ENCODE measurements at places on chromosomes 2 and 18. TPM values are rescaled to one million over a fixed set of nuclear protein-coding genes. Genes with fewer than 3 reads are reported as not detected.

Gene IL1RN
- not detected for total RNA-seq

DNA sequence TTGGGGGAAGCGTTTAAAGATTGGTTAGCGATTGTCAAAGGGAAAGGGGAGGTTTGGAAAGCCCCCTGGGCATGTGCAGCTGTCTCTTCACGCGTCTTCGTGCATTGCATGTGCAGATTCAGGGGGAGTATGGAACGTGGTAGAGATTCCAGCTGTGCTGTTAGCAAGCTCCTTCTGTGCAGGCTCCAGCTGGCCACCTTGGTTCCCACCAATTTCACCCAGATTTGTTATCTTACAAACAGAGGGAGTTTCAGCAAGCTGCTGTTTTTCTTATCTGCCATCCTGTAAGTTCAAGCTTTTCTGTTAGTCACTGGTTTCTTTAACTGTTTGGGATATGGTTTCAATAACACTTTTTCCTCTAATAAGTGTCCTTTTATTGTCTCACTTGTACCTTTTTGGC is 30.4 kb downstream of the FARP2 start:
- peak overlapping the region; percentile 32 for H3K27ac ChIP-seq
- no peak overlapping the region for H3K4me3 ChIP-seq
- peaks cover 10% of the 10 kb centered on the region for H3K36me3 ChIP-seq
- H3K4me1 ChIP-seq, result 0 out of 2 replicates have a peak, but pooled peaks cover 6% of the 10 kb centered on the region
- no peak for DNase-seq

Gene CHRND
- total RNA-seq, result 0.07 TPM

DNA sequence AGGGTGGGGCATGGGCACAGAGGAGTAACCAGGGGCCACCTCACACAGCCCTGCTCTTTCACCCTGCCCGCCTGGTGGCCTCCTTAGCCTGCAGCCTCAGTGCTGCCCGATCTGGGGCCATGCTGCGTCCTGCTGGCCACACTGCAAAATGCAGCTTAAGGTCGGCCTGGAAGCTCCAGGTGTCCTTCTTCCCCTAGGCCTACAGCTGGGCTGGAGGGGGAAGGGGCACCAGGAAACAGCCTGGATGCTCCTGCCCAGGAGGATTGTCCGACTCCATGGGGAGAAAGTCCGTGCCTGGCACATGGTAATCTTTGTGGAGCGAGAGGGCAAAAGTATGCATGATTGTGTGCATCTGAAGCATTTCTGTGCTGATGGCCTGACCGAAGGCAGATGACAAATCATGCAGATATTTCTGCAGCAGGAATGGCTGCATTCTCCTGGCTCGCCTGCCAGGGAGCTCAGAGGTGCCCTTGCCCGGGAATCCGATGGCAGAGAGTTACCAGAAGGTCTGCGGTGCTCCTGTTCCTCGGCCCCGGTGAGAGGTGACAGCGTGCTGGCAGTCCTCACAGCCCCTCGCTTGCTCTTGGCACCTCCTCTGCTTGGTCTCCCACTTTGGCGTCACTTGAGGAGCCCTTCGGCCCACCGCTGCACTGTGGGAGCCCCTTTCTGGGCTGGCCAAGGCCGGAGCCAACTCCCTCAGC is 12.8 kb upstream of the ALPP start:
- H3K36me3 ChIP-seq, result no peaks in the 10 kb centered on the region
- peaks cover 16% of the 10 kb centered on the region for H3K4me1 ChIP-seq
- DNase-seq, result peak; percentile 71
- H3K27ac ChIP-seq, result no peak overlapping the region
- H3K4me3 ChIP-seq, result no peak overlapping the region

Gene PRKAG3
- total RNA-seq, result not detected

Gene C2orf80
- 0.39 TPM for total RNA-seq

Gene GALNT3
- 20.5 TPM for total RNA-seq

DNA sequence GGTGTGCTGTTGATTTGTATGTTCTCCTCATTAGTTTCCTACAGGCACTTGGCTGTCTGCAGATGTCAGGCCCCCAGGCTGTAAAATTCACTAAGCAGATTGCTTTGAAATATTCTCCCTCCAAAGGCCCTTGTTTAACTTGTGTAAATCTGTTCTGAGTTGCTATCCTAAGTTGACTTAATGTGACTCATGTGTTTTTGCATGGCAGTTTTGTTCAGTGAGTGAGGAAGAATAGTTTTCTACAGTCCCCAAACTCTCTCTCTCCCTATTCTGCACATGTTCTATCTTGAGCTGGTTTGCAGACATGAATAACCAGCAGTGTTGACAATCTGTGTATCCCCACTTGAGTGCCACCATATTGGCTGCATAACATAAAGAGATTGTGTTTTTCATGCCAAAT is 1005.4 kb upstream of the DDX18 start:
- peaks cover 17% of the 10 kb centered on the region for H3K36me3 ChIP-seq
- H3K27me3 ChIP-seq, result no peaks in the 10 kb centered on the region
- no peak overlapping the region for H3K27ac ChIP-seq
- no peak for DNase-seq
- no peaks in the 10 kb centered on the region for H3K4me1 ChIP-seq

DNA sequence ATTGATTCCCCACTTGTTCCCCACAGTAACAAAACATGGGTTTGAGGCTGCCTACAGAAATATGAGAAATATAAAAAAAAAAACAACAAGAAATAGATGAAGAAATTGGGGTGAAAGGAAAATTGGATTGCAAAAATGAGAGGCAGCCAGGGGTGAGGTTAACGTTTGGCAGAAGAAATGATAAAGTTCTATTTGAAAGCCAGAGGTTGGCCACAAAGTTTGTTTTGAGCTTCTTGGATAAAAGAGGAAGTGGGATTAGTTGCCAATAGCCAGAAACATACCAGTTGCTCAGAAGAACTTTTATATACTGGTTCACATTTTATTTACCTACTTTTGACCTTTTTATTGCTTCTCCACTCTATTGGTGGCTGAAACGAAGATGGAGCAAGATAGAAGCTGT is 67.5 kb downstream of the FASTKD2 start:
- no peak overlapping the region for H3K27ac ChIP-seq
- peaks cover 31% of the 10 kb centered on the region for H3K36me3 ChIP-seq
- peaks cover 10% of the 10 kb centered on the region for H3K4me1 ChIP-seq
- H3K27me3 ChIP-seq, result no peaks in the 10 kb centered on the region
- DNase-seq, result no peak
- H3K4me3 ChIP-seq, result no peak overlapping the region

DNA sequence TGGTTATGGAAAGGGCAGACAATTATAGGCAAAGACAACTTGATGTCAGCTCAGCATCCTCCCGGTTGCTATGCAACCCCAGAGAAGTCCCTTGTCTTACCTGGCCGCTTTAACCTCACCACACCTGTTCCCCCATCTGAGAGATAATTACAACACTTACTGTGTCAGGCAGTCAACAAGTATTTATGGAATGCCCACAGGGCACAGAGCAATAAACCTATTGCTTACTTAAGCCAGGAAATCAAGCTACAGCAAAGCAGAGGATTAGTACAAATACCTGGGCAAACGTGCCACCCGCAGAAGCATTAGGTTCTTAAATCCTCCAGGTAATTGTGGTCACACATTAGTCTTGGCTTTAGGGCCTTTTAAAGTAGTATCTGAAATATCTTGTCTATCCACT is 320.4 kb upstream of the REV1 start:
- no peak overlapping the region for H3K27ac ChIP-seq
- no peaks in the 10 kb centered on the region for H3K27me3 ChIP-seq
- peaks cover 9% of the 10 kb centered on the region for H3K4me1 ChIP-seq
- no peak overlapping the region for H3K4me3 ChIP-seq
- no peaks in the 10 kb centered on the region for H3K36me3 ChIP-seq

- H3K27ac ChIP-seq, result no peak overlapping the region
- no peak overlapping the region for H3K4me3 ChIP-seq
- H3K4me1 ChIP-seq, result peaks cover under 1% of the 10 kb centered on the region
- peaks cover 2% of the 10 kb centered on the region for H3K27me3 ChIP-seq
- no peaks in the 10 kb centered on the region for H3K36me3 ChIP-seq
These were observed 117.4 kb upstream of the NABP1 start for GRCh38 chr2:191560411-191560980.

- H3K4me3 ChIP-seq, result no peak overlapping the region
- peaks cover 6% of the 10 kb centered on the region for H3K27me3 ChIP-seq
- no peak for DNase-seq
- H3K36me3 ChIP-seq, result no peaks in the 10 kb centered on the region
These were observed 30.5 kb downstream of the GALNT14 start for GRCh38 chr2:31107591-31108300.

GRCh38 chr2:106798826-106799552 is 87.0 kb downstream of the ST6GAL2 start:
- H3K27me3 ChIP-seq, result peaks cover 5% of the 10 kb centered on the region
- no peak overlapping the region for H3K27ac ChIP-seq
- DNase-seq, result no peak

Gene KYNU
- total RNA-seq, result 0.18 TPM

- H3K27me3 ChIP-seq, result peaks cover 19% of the 10 kb centered on the region
- H3K27ac ChIP-seq, result peak overlapping the region; percentile 7
- H3K36me3 ChIP-seq, result no peaks in the 10 kb centered on the region
- DNase-seq, result no peak
- H3K4me3 ChIP-seq, result no peak overlapping the region
These were observed 5.3 kb downstream of the MFSD6 start for GRCh38 chr2:190413421-190413820.

DNA sequence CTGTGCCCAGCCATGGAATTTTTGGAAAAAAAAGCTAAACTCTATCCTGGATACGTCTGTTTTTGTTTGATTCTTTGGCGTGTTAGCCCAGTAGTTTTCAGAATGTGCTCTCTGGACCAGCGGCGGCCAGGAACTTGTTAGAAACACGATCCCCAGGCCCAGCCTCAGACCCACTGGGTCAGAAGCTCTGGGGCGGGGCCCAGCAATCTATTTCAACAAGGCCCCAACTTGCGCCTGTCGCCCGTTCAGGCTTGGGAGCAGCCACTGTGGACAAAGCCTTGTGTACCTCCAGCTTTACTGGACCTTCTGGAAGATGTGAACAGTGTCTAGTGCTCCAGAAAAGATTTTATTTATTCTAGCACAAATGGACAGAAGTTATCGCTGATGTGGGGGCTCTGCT is 14.3 kb downstream of the CABLES1 start:
- H3K4me1 ChIP-seq, result peaks cover 32% of the 10 kb centered on the region
- H3K27me3 ChIP-seq, result no peaks in the 10 kb centered on the region
- no peaks in the 10 kb centered on the region for H3K36me3 ChIP-seq
- DNase-seq, result no peak

- peaks cover 25% of the 10 kb centered on the region for H3K27me3 ChIP-seq
- H3K27ac ChIP-seq, result no peak overlapping the region
- no peak overlapping the region for H3K4me3 ChIP-seq
- DNase-seq, result no peak
- no peaks in the 10 kb centered on the region for H3K36me3 ChIP-seq
- H3K4me1 ChIP-seq, result no peaks in the 10 kb centered on the region
These were observed 14.5 kb upstream of the KIF1A start for GRCh38 chr2:240834377-240834975.

Gene NRP2
- total RNA-seq, result 19.9 TPM

Gene RFTN2
- 1.1 TPM for total RNA-seq

Gene PDK1
- total RNA-seq, result 31.6 TPM

Gene CD207
- total RNA-seq, result not detected

DNA sequence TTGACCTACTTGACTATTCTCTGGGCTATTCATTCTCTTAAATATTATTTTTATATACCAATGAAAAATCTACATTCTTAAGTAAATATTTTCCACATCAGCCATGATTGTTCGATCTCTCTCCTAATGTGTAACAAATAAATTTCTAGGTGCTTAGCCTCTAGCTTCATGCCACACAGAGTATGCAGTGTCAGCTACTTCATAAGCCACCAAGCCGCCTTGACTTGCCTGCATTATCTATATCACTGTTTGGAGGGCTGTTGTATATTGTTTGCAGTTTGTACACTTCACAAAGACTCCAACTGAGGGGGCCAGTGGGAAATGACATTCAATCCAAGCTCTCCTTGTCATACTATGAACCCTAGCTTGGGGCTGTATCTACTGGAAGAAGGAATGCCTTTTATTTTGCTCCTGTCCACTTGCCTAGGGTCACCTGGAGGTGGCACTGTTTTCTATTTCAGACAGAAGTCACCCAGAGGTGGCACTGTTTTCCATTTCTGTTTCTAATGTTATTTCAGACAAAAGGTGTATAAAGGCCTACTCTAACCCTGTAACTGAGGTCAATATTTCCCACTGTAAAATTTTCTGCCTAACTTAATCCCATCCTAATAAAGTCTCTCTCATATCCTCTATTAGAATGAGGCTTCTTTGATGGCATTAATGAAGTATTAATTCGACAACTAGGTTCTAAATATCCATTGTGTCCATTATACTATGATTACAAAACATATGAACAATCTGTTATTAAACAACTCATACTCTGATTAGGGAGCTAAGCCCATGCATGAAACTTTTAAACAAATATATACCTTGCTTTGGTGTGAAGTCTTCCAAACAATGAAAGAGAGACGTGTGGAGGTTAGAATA is 36.4 kb downstream of the COL5A2 start:
- peak; percentile 50 for DNase-seq
- H3K27ac ChIP-seq, result no peak overlapping the region
- H3K4me3 ChIP-seq, result no peak overlapping the region
- peaks cover 7% of the 10 kb centered on the region for H3K4me1 ChIP-seq

GRCh38 chr2:98541489-98541888 is 66.8 kb downstream of the COA5 start:
- H3K27ac ChIP-seq, result no peak overlapping the region
- no peaks in the 10 kb centered on the region for H3K27me3 ChIP-seq
- no peaks in the 10 kb centered on the region for H3K4me1 ChIP-seq
- peaks cover 56% of the 10 kb centered on the region for H3K36me3 ChIP-seq
- no peak for DNase-seq

Gene ANTXR1
- total RNA-seq, result 36.8 TPM

DNA sequence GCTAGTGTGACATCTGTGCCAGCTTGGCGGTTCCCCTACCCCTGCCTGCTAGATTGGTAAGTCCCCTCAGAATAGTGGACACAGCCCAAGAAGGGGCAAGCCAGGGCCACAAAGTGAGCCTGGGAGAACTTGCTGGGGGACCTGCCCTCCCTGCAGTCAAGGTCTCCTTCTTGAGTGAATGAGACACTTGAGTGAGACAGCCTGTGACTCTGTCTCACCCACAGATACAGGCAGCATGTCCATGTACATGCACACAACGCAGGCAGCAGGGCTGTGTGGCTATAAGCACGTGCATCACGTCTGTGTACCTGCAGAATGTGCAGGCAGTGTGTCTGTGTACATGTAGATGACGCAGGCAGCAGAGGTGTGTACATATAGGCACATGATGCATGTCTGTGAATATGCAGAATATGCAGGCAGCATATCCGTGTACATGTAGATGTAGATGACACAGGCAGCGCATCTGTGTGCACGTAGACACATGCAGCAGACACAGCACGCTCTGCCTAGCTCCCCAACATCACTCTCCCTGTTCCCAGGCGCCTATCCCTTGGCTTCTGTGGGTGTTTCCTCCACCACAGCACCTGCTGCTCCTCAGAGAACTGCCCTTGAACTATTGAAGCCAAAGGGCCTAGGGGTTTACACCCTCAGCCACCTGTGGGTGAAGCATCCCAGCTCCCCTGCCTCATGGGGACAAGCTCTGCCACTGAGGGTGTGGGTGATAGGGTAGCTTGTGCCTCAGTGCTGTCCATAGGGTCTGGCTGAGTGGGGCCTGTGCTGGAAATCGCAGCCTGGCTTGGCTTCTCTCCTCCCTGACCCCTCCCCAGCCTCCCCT is 147.2 kb upstream of the TWIST2 start:
- no peak overlapping the region for H3K27ac ChIP-seq
- no peak for DNase-seq
- no peaks in the 10 kb centered on the region for H3K27me3 ChIP-seq
